ENCODE measurements at places on chromosomes 1 and 21. TPM values are rescaled to one million over a fixed set of nuclear protein-coding genes. Genes with fewer than 3 reads are reported as not detected.

The RIIAD1 gene
- not detected for total RNA-seq

The UQCRHL gene
- 3.8 TPM for total RNA-seq

The HTR6 gene
- 1.2 TPM for total RNA-seq

The PLA2G2F gene
- not detected for total RNA-seq

The PRAMEF1 gene
- not detected for total RNA-seq

The FNDC10 gene
- total RNA-seq, result 34.9 TPM

The SLC1A7 gene
- total RNA-seq, result 0.07 TPM

The CRYBG2 gene
- 14.4 TPM for total RNA-seq

The C1orf167 gene
- 2.8 TPM for total RNA-seq

The ITGB2 gene
- 1.5 TPM for total RNA-seq

The AKT3 gene
- total RNA-seq, result 38.5 TPM

The SLAMF6 gene
- total RNA-seq, result not detected

The TMEM54 gene
- 29.0 TPM for total RNA-seq

The MAGI3 gene
- total RNA-seq, result 8.2 TPM

The RGS18 gene
- total RNA-seq, result not detected

The KCNA3 gene
- total RNA-seq, result 1.2 TPM

The PRR9 gene
- total RNA-seq, result not detected

The PTGER3 gene
- total RNA-seq, result 0.50 TPM

The GNAT2 gene
- 0.14 TPM for total RNA-seq

The HSPB7 gene
- total RNA-seq, result 0.21 TPM

The EXTL1 gene
- 1.9 TPM for total RNA-seq

The IL24 gene
- total RNA-seq, result not detected

The ZNF648 gene
- total RNA-seq, result 0.27 TPM

The ARHGEF2 gene
- total RNA-seq, result 69.5 TPM

The FCRLB gene
- total RNA-seq, result 0.50 TPM

The IL12RB2 gene
- total RNA-seq, result 0.81 TPM

The C21orf58 gene
- total RNA-seq, result 31.5 TPM

The HSPA6 gene
- total RNA-seq, result 0.22 TPM

The DPH5 gene
- total RNA-seq, result 65.5 TPM

The ADAMTS5 gene
- total RNA-seq, result 0.64 TPM

The C1orf210 gene
- total RNA-seq, result 11.7 TPM

The FCRL2 gene
- not detected for total RNA-seq

All from WTC11 (cell line).